RWPE1 (cell line): ENCODE measurements at places on chromosomes 2 and 18.

DNA sequence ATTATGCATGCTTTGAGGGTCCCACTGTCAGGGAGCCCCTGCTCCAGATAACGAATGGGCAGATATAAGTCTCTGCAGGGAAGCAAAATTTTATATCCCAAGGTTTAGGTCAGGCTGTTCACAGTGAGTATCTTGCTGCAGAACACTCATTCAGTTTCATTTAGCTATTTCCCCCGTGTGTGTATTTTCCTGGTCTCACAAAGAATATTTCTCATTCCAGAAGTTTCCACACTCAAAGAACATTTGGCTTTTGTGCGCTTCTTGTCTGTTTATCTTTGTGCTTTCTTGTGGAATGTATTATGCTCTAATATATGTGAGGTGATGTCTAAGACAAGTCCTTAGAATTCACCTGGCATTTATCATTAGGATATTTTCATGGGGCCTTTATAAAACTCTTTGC, 140.4 kb upstream of the MMADHC start:
- DNase-seq: no peak

- no peak for DNase-seq
Observed at GRCh38 chr18:39345321-39345720, 1779.7 kb upstream of the CELF4 start.

GRCh38 chr2:216791303-216791702, 68.6 kb downstream of the TNP1 start:
- no peak for DNase-seq

GRCh38 chr2:96924775-96925747, 55.2 kb upstream of the SEMA4C start:
- DNase-seq: no peak

DNA sequence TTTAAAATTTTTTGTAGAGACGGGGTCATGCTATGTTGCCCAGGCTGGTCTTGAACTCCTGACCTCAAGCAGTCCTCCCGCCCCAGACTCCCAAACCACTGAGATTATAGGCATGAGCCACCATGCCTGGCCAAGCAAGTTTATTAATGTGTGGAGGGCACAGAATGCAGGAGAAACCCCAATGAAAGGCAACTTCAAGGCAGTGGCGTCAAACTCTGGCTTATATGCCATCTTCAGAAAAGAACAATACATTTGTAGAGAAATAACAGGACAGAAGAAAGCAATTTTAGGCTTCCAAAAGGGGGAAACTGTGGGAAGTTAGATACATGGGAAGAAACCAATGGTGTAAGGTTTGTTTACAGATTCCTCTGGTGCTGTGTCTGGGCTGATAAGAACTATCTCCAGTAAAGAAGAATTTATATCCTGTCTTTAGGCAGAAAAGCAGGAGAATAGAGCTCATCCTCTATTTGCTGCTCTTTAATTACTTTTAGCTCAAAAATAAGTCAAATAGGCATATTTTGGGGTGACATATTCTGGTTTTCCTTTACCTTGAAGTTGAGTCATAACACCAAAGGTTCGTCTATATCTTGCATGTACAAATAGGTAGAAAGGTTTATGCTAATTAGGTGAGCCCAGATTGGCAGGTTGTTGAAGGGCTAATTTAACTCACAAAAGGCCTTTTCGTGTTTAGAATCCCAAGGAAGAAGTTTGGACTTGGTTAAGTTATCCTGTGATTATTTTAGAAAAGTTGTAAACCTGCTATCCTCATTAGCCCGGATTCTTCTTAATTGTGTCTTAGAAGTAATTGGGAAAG, 26.0 kb upstream of the TMEM214 start:
- no peak for DNase-seq

- DNase-seq: no peak
Observed at GRCh38 chr2:137769406-137769805, 194.9 kb upstream of the HNMT start.

DNA sequence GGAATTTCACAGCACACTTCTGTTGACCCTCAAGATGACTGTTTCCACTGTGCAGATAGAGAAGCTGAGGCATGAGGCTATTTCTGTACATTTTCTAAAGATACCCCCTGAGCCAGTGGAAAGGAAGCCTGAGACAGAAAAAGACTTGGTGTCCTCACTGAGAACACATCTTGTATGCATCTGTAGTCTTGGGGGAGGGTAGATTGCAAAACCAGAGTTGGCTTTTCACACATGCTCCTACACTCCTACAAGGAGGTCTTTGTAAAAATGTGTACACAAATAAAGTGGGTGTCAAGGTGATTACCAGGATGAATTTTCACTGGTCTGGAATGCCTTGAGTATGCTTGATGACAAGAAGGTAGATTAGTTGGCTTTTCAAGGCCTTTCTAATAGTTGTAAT, 98.0 kb downstream of the KCTD18 start:
- no peak for DNase-seq
